ENCODE measurements at places on chromosomes 3 and 15. TPM values are rescaled to one million over a fixed set of nuclear protein-coding genes. Genes with fewer than 3 reads are reported as not detected.

Gene CLEC3B
- 1.3 TPM for total RNA-seq

Gene PRR20G
- not detected for total RNA-seq

- H3K36me3 ChIP-seq, result no peaks in the 10 kb centered on the region
- no peak for DNase-seq
- no peak within 1 kb of the TSS for H3K4me3 ChIP-seq
Observed at GRCh38 chr3:121592856-121593702, at the start of gene FBXO40. Gene FBXO40 (plus strand): TSS chr3:121593379. CDS start chr3:121620576, 27,197 bp downstream.

Gene CFAP100
- total RNA-seq, result not detected

- H3K27me3 ChIP-seq, result no peaks in the 10 kb centered on the region
- no peak overlapping the region for H3K4me3 ChIP-seq
- no peaks in the 10 kb centered on the region for H3K36me3 ChIP-seq
- H3K4me1 ChIP-seq, result peaks cover 9% of the 10 kb centered on the region
- H3K27ac ChIP-seq, result no peak overlapping the region
Observed at GRCh38 chr15:62904041-62904910, 138.3 kb upstream of the TPM1 start.

- peaks cover 4% of the 10 kb centered on the region for H3K36me3 ChIP-seq
- H3K4me1 ChIP-seq, result no peaks in the 10 kb centered on the region
- no peak overlapping the region for H3K4me3 ChIP-seq
Observed at GRCh38 chr3:139521144-139521543, 18.4 kb downstream of the RBP1 start.

Gene MLH1
- 24.8 TPM for total RNA-seq

DNA sequence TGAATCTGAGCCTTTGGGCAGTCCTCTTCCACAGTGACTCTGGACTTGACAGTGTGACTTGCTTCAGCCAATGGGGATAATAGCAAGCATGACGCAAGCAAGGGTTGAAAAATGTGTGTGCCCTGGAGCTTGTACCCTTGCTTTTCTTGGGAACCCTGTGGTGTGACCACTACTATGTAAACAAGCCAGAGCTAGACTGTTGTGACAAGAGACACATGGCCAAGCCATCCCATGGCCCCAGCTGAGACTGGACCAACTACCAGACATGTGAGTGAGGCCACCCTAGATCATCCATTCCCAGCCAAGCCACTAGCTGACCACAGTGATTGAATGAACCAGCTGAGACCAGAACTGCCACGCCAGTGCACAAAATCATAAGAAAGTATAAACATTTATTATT is 11.8 kb downstream of the MYO1E start:
- peaks cover 16% of the 10 kb centered on the region for H3K36me3 ChIP-seq
- H3K27me3 ChIP-seq, result no peaks in the 10 kb centered on the region
- H3K4me3 ChIP-seq, result no peak overlapping the region
- no peak for DNase-seq

GRCh38 chr15:47383801-47384200 is 333.5 kb upstream of the SEMA6D start:
- 0 out of 2 replicates have a peak, but pooled peaks cover 3% of the 10 kb centered on the region for H3K36me3 ChIP-seq
- peak overlapping the region; percentile 74 for H3K27ac ChIP-seq
- no peak overlapping the region for H3K4me3 ChIP-seq
- peaks cover 24% of the 10 kb centered on the region for H3K4me1 ChIP-seq

Gene ZNF501
- total RNA-seq, result 1.0 TPM

DNA sequence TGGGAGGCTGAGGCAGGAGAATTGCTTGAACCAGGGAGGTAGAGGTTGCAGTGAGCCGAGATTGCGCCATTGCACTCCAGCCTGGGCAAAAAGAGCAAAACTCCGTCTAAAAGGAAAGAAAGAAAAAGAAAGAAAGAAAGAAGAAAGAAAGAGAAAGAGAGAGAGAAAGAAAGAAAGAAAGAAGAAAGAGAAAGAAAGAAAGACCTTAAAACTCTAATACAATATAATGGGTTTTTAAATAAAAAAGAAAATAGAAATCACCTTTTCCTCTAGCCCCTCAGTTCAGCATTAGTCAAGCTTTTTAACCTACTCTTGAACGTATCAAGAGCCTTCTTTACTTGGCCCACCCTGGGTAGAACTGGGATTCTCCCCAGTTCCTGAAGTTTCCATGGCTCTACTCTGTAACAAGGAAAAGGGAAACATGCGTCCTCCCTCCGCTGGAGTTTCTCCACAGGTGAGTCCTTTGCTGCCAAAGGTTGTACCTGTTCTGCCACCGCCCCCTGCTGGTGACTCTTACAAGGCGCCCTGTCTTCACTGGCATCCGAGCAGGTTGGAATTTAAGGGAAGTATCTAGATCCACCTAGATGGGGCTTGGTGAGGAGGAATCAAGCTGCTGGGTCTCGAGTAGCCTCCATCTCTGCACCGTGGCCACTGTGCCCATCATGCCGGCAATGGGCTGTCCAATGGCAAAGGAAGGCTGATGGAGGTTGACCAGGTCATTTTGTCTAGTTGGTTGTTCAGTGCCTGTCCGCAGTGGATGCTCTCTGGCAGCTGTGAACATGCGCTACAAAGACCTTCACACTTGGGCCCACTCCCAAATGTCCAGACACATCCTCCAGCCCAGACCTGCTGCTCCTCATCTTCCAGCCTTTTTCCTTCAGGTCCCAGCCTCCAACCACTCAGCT is 20.6 kb upstream of the EPHB3 start:
- no peak overlapping the region for H3K4me3 ChIP-seq
- H3K27ac ChIP-seq, result no peak overlapping the region
- peaks cover 77% of the 10 kb centered on the region for H3K27me3 ChIP-seq
- H3K36me3 ChIP-seq, result no peaks in the 10 kb centered on the region

GRCh38 chr15:76368122-76368621 is 31.6 kb downstream of the ISL2 start:
- H3K27ac ChIP-seq, result no peak overlapping the region
- no peaks in the 10 kb centered on the region for H3K4me1 ChIP-seq
- no peaks in the 10 kb centered on the region for H3K27me3 ChIP-seq
- peaks cover 7% of the 10 kb centered on the region for H3K36me3 ChIP-seq

Gene FES
- total RNA-seq, result 1.1 TPM

All from HFFc6 (cell line).